ENCODE measurements at places on chromosomes 6 and 20. TPM values are rescaled to one million over a fixed set of nuclear protein-coding genes. Genes with fewer than 3 reads are reported as not detected.

GRCh38 chr6:143294265-143294860 lies 156.1 kb downstream of the ADAT2 start:
- no peak for DNase-seq

- DNase-seq, result no peak
Observed at GRCh38 chr6:10537726-10538125, 16.6 kb downstream of the GCNT2 start.

DNA sequence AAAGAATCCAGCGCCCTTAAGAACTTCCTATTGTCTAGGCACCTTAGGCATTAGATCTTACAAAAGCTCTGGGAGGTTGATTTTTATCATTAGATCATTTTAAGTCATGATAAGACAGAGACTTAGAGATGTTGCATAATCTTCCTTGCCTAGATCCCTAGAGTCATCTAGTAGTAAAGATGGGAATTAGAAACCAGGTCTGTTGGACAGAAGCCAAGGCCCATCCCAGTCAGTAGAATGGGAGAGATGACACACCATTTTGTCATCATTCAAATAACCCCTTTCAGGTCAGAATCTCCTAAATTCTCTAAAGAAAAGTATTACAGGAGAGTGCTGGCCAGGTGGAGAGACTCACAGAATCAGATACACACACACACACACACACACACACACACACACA lies 579.1 kb downstream of the BMP2 start:
- DNase-seq, result no peak

DNA sequence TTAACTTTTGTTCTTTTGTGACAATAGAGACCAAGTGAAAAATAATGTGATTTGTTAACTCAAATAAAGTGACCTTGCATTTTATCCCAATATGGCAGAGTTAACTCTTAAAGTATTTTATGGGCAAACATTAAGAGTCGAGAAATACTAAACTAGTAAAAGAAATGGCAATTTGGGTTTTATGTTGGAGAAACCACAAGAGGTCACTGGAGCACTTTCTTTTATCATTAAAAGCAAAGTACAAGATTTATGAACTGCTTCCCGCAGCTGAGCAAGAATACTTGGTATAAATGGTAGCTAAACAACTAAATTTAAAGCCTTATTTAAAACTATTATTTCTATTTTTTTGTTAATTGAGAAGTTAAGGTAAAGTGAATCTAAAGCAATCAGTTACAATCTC lies 33.5 kb upstream of the MCM9 start:
- DNase-seq, result no peak

DNA sequence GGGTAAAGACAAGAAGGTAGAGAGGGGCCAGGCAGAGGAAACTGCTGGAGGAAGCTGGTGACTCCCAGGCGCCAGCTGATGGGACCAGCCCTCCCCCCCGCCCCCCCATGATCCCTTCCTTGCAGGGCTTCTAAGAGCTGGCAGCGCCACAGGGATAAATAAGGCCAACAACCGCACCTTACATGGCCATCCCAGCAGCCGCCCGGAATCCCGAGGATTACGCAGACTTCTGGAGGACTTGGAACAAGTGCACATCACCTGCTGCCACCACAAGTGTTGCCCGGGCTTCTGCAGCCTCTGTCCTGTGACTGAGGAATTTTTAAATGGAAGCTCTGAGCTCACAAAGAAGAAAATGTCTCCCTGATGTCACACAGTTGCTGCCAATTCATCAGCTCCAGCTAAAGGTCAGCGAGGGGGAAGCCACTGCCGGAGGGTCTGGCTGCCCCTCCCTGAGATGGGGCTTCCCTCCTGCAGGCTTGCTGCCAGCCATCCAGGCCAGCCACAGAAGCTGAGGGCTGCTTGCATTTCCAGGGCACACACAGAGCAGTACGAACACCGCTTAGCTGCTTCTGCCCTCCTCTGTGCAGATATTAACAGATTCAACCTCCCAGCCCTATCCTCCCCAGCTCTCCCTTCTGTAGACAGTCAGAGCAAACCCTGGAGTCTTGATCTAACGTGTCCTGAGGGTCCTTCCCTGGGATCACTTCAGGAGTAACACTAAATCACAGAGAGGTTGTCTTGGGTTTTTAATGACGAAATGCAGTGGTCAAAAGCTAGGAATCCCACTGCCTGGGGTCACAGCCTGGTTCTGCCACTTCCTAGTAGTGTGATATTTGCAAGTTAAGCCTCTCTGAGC lies 38.6 kb upstream of the PIM1 start:
- DNase-seq, result peak; percentile 64

Gene FHL5
- not detected for total RNA-seq

Gene WFDC6
- total RNA-seq, result not detected

- no peak for DNase-seq
Observed at GRCh38 chr6:63560801-63561287, 11.4 kb upstream of the LOC128125822 start.

DNA sequence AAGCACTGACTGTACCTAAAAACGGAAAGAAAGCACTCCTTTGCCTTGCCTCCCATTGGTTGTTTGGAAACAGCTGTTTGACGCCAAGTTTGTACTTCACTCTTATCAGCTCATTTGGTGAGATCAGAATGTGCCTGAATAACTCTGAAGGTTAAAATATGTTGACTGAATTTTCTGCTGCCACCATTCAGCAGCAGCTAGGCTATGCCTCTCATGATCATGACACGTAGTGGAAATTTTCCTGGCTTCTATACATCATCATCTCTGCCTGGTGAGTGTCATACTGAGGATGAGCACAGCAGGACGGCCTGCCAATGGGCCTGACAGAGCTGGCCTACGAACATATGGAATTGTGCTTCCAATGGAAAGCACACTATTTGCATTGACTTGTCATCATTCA lies 704.9 kb upstream of the CITED2 start:
- no peak for DNase-seq

Gene C6orf132
- total RNA-seq, result not detected

Gene CST7
- total RNA-seq, result not detected

Gene SSTR4
- total RNA-seq, result not detected
